Activated CD4-positive, alpha-beta T cell treated with anti-CD3 and anti-CD28 coated beads, Interleukin-2, amount 10 ng/mL, durations not matched to agents 7 days and 5 days (primary cell): ENCODE measurements at places on chromosomes 2 and 18.

GRCh38 chr2:239824866-239825704 lies 200.1 kb downstream of the NDUFA10 start:
- H3K4me1 ChIP-seq, result no peaks in the 10 kb centered on the region
- peaks cover 5% of the 10 kb centered on the region for H3K27me3 ChIP-seq
- DNase-seq, result peak; percentile 2
- H3K4me3 ChIP-seq, result no peak overlapping the region
- H3K36me3 ChIP-seq, result no peaks in the 10 kb centered on the region
- no peak overlapping the region for H3K27ac ChIP-seq

- H3K4me1 ChIP-seq, result no peaks in the 10 kb centered on the region
- peaks cover 7% of the 10 kb centered on the region for H3K27me3 ChIP-seq
- H3K4me3 ChIP-seq, result no peak overlapping the region
- H3K27ac ChIP-seq, result no peak overlapping the region
- H3K36me3 ChIP-seq, result no peaks in the 10 kb centered on the region
Measured at GRCh38 chr2:31037058-31037457, 101.2 kb downstream of the GALNT14 start.

GRCh38 chr2:226904592-226904991 lies 68.7 kb downstream of the RHBDD1 start:
- peaks cover 2% of the 10 kb centered on the region for H3K36me3 ChIP-seq
- DNase-seq, result no peak
- H3K4me3 ChIP-seq, result no peak overlapping the region
- H3K27ac ChIP-seq, result no peak overlapping the region

DNA sequence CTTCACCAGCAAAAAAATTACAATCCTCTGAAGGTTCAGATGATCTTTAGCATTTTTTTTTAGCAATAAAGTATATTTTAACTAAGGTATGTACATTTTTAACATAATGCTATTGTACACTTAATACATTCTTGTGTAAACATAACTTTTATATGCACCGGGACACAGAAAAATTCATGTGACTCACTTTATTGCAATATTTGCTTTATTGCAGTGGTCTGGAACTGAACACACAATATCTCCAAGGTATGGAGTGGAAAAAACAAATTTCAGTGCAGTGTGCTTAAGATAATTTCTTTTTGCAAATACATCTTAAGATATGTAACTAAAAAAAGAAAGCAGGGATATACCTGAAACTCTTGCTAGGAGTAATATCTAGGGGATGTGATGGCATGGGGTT lies 5.1 kb upstream of the TWSG1 start:
- no peaks in the 10 kb centered on the region for H3K36me3 ChIP-seq
- H3K4me3 ChIP-seq, result no peak overlapping the region
- peaks cover 30% of the 10 kb centered on the region for H3K27me3 ChIP-seq
- DNase-seq, result no peak

- H3K27me3 ChIP-seq, result no peaks in the 10 kb centered on the region
- H3K4me3 ChIP-seq, result no peak overlapping the region
- no peaks in the 10 kb centered on the region for H3K4me1 ChIP-seq
Measured at GRCh38 chr2:217392930-217393584, 533.2 kb upstream of the TNP1 start.

DNA sequence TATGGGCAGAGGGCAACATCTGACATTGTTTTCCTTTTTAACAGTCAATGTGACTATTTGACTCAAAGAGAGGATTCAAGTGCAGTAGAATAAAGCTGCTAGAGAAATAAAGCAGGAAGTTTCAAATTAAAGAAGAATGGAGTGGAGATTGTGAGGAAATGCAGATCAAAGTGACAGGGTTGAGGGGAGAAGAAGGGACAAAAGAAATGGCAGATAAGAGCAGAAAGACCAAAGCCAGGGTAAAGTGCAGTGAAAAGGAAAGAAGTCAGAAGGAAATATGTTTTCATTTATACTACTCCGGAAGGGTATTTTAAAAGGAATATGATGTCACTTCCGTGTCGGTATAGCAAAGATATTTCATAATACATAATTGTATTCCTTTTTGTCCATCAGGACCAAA lies 297.5 kb upstream of the CRIM1 start:
- H3K4me3 ChIP-seq, result no peak overlapping the region
- no peak overlapping the region for H3K27ac ChIP-seq
- H3K27me3 ChIP-seq, result peaks cover 7% of the 10 kb centered on the region
- no peak for DNase-seq
- peaks cover 2% of the 10 kb centered on the region for H3K36me3 ChIP-seq

- H3K36me3 ChIP-seq, result peaks cover 54% of the 10 kb centered on the region
- H3K27ac ChIP-seq, result peak overlapping the region; percentile 73
- H3K4me1 ChIP-seq, result peaks cover 22% of the 10 kb centered on the region
- no peaks in the 10 kb centered on the region for H3K27me3 ChIP-seq
- DNase-seq, result no peak
Measured at GRCh38 chr2:8797682-8798081, 39.7 kb downstream of the KIDINS220 start.

- H3K27ac ChIP-seq, result no peak overlapping the region
- no peak overlapping the region for H3K4me3 ChIP-seq
- H3K36me3 ChIP-seq, result no peaks in the 10 kb centered on the region
- H3K4me1 ChIP-seq, result no peaks in the 10 kb centered on the region
Measured at GRCh38 chr2:239459606-239460005, 58.8 kb upstream of the HDAC4 start.

DNA sequence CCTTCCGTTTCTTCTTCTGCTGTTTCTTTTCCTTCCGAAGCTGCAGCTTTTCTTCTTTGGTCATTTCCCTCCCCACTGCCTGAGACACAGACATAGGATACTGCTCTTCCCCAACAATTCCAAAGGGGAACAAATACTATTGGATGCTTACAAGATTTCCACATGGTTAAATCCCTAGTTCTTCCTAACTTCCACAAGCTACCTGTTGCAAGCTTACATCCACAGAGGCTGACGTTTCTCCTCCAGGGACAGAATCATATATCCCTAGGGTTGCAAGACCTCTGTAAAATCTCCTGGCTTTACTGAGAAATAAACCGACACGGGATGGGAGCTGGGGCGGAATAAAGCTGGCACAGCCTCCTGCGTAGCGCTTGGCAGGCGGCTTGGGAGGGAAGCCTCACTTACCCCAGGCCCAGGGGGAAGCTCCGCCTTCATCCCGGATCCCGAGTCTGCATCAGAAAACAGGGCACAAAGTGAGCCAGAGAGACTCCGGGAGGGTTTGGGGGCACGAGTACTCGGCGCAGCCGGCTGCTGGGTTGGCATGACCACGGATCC lies 590 bp downstream of the EIF2B4 start:
- no peaks in the 10 kb centered on the region for H3K27me3 ChIP-seq
- H3K4me3 ChIP-seq, result peak overlapping the region; percentile 84
- H3K27ac ChIP-seq, result peak overlapping the region; percentile 92
- DNase-seq, result no peak

GRCh38 chr2:78701546-78701945 lies 324.0 kb upstream of the REG3G start:
- no peaks in the 10 kb centered on the region for H3K36me3 ChIP-seq
- no peaks in the 10 kb centered on the region for H3K4me1 ChIP-seq
- H3K27me3 ChIP-seq, result no peaks in the 10 kb centered on the region
- no peak overlapping the region for H3K4me3 ChIP-seq
- no peak for DNase-seq

GRCh38 chr2:201842131-201842860 lies 36.0 kb downstream of the CDK15 start:
- no peaks in the 10 kb centered on the region for H3K36me3 ChIP-seq
- no peaks in the 10 kb centered on the region for H3K4me1 ChIP-seq
- peaks cover 7% of the 10 kb centered on the region for H3K27me3 ChIP-seq
- no peak overlapping the region for H3K4me3 ChIP-seq
- DNase-seq, result no peak

DNA sequence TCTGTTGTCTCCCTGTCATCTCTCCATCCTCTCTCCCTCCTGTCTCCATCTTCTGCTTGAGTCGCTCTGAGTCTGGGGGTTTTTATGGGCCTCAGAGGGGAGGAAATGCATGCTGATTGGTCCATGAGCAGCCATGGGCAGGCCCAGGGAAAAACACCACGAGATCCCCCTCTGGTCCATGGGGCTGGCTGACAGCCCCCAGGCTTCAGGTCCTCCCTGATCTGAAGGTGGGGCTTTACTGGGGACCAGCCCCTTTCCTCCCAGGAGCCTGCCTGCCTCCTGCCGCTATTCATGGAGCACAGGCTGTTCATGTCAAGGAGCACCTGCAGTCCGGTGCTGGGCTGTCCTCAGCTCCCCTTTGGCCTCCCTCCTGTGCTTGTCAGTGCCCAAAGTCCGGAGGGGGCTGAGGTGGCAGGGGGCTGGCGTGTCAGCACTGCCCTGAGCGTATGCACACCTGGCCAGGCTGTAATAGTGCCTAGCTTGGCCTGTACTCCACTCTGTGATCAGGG lies 59.6 kb upstream of the DLX2 start:
- no peak overlapping the region for H3K4me3 ChIP-seq
- H3K27ac ChIP-seq, result no peak overlapping the region
- H3K36me3 ChIP-seq, result no peaks in the 10 kb centered on the region
- no peak for DNase-seq

DNA sequence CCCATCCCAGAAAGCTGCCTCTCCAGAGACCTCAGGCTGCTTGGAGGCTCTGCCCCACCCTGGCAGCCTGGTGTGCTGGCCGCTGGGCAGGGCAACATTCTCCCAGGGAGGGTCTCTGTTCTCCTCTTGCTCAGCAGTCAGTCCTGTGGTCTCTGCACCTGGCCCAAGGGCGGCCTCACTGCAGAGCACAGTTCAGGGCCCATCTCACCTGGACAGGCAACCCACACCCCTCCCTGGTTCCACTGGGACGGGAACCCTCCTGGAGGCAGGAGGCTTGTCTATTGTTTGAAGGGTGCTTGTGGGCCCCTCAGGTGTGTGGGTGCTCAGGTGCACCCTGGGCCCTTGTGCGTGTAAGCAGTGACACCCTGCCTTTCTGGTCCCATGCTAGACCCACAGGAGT lies 67.2 kb upstream of the OTOS start:
- H3K27ac ChIP-seq, result no peak overlapping the region
- no peaks in the 10 kb centered on the region for H3K27me3 ChIP-seq
- DNase-seq, result no peak
- peaks cover 1% of the 10 kb centered on the region for H3K4me1 ChIP-seq
- H3K36me3 ChIP-seq, result no peaks in the 10 kb centered on the region
- H3K4me3 ChIP-seq, result no peak overlapping the region

GRCh38 chr18:35161934-35162333 lies 78.9 kb upstream of the ZNF397 start:
- no peak overlapping the region for H3K4me3 ChIP-seq
- H3K27ac ChIP-seq, result no peak overlapping the region
- H3K36me3 ChIP-seq, result peaks cover 1% of the 10 kb centered on the region
- DNase-seq, result no peak
- no peaks in the 10 kb centered on the region for H3K27me3 ChIP-seq
- H3K4me1 ChIP-seq, result peaks cover 18% of the 10 kb centered on the region

DNA sequence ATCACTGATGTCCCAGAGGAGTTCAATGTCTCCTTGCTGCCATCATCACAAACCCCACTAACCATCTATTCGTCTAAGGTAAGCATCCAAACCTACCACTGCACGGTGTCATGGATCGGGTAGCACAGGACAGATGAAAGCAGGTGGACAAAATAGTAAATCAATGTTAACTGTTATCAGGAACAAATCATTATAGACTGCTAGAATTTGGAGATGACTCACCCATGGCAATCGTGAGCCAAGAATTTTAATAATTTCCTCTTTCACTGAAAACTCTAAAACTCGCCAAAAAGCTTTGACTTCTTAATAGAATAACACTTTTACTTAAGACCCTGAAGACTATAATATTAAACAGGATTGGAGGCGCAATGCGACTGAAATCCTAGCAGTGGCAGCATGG lies 33.7 kb upstream of the BZW1 start:
- H3K27me3 ChIP-seq, result peaks cover 2% of the 10 kb centered on the region
- H3K4me3 ChIP-seq, result no peak overlapping the region
- H3K36me3 ChIP-seq, result no peaks in the 10 kb centered on the region
- H3K27ac ChIP-seq, result no peak overlapping the region
- DNase-seq, result no peak

- H3K36me3 ChIP-seq, result peaks cover 2% of the 10 kb centered on the region
- H3K4me1 ChIP-seq, result peaks cover 3% of the 10 kb centered on the region
- DNase-seq, result no peak
- no peak overlapping the region for H3K4me3 ChIP-seq
- H3K27ac ChIP-seq, result no peak overlapping the region
- H3K27me3 ChIP-seq, result no peaks in the 10 kb centered on the region
Measured at GRCh38 chr2:8159966-8160603, 521.8 kb upstream of the ID2 start.

DNA sequence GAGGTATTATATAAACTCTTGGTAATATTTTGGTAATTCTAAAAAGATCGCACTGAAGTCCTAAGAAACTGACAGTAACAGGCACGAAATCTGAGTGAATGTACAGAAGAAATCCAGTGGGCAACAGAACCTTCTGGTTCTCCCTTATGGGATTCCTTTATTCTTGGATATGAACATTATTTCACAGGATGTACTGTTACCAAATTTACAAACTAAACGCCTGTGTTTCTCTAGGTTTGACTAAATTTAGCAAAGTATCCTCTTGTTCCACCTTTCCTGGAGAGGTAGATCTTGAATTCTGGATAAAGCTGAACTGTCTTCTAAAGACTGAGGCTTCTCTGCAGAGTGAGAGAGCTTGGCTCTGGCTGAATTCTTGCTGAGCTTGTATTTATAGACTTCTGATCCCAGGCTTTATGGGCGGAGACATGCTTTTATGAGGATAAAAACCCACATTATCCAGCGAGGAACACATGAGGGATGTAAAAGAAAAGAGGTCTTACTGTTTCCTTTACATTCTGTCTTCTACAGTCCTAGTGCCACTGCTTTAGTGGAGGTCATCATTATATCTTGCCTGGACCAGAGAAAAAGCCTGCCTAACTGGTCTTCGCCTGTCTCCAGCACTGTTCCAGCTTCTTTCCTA lies 220.8 kb downstream of the CDH2 start:
- no peak overlapping the region for H3K27ac ChIP-seq
- H3K27me3 ChIP-seq, result no peaks in the 10 kb centered on the region
- no peak for DNase-seq
- no peaks in the 10 kb centered on the region for H3K4me1 ChIP-seq

DNA sequence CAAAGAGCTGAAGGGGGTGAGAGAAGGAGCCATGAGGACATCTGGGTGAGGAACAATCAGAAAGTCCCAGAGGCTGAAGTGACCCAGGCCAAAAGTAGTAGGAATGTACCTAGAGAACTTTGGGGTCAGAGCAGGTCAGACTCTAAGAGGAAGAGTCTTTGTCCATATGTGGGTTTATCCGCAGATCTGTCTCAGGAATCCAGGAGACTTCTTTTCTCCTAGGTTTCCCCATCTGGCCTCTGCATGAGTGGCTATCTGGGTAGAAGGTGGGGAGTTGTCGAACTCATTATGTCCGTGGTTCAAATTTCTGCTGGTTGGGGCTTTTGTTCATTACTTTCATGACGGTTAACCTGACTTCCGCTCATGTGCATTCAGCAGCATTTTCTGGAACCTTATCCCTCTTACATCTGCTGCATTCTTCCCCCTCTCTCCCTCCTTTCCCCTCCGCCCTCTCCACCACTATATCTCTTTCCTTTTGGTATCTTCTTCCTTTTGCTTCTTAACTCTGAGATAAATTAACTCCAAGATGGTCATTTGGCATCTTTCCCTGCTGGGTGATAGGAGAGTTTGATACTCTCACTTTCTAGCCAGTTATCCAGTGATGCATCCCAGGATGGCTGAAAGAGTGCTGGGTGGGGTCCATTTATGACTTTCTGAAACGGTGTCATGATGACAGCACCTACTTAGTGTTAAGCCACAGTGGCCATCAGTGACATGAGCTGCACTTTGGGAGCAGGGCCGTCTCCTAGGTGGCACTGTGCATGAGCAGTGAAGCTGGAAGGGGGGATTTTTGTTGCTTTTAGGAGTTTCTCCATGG lies 2.1 kb downstream of the LIPG start:
- H3K27ac ChIP-seq, result no peak overlapping the region
- H3K27me3 ChIP-seq, result peaks cover 70% of the 10 kb centered on the region
- H3K36me3 ChIP-seq, result no peaks in the 10 kb centered on the region
- peaks cover 32% of the 10 kb centered on the region for H3K4me1 ChIP-seq
- no peak for DNase-seq
- no peak overlapping the region for H3K4me3 ChIP-seq
